ENCODE measurements at places on chromosomes 2 and 18.

GRCh38 chr2:207835805-207836204 lies 66.1 kb upstream of the FZD5 start:
- no peak for DNase-seq

- no peak for DNase-seq
Measured at GRCh38 chr2:144471305-144472045, 48.4 kb downstream of the ZEB2 start.

GRCh38 chr2:121690095-121690494 lies 40.8 kb upstream of the CLASP1 start:
- no peak for DNase-seq

GRCh38 chr2:67457699-67458098 lies 60.6 kb downstream of the ETAA1 start:
- no peak for DNase-seq

DNA sequence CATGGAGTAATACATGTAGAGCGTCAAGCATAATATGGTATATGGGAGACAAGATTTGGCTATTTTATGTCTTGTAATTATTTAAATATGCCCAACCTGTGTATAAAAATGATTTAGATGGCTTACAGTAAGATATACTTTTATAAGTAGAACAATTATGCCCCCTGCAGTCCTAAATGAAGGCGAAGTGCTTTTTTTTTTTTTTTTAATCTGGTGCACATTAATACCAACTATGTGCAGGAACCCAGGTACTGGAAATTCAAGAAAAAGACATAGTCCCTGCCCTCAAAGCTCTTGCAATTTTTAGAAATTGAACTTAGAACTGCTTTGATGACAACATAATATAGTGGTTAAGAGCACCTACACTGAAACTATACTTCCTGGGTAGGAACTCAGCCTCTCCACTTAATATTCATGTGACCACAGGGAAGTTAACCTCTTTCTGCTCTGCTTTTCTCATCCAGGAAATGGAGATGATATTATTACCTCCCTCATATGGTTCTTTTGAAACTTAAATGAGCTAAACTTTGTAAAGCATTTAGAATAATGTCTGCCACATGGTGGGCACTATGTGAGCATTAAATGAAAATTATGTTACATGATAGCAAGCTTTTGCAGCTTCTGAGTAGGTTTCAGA lies 38.1 kb downstream of the AFTPH start:
- DNase-seq: no peak

DNA sequence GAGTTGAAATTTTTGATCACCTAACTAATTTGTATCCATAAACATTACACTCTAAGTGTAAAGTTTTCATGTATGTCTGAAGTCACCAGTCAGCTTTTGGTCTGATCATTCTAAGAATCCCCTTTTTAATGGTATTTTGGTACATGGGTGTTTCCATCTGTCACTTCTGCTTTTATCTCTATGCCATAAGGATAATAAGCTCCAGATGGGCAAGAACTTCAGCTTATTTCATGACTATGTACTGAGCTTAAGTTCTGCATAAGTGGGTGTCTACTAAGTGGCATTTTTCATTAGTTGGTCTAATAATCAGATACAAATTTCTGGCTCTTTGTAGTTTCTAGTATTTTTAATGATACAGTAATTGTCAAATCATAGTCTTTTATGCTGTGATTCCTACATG lies 20.4 kb downstream of the UBXN4 start:
- no peak for DNase-seq
